Renal cortical epithelial cell (primary cell): ENCODE measurements at places on chromosomes 2 and 18.
A peak's percentile ranks its signal among the peaks of the same experiment; 100 is the strongest.

DNA sequence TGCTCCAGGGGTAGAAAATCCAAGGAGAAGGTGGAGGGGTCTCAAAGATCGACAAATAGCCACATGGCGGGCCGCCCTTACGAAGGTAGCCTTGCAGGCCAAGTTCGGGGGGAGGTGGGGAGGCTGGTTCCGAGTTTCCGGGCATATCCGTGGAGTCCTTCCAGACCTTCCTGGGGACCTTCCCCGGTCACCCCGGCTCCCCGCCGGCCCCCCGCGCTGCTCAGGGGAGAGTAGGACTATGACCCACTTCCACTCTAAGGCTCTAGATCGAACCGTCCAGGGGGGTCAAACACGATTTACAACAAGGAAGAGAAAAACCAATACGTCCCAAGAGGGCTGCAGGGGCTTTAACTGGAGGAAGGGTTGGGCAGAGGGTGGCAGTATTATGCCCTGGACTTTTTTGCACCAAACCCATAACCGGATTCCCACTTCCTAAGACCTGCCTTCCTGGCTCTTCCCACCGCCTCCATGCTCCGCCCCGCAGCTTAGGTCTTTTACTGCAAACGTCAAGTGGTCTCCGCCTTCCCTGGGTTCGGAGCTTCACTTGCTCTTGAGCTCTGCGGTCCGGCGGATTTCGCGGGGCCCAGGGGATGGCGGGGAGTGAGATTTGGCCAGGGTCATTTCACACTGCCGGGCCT is 779 bp upstream of the LYPD6 start:
- DNase-seq: peak; percentile 73

DNA sequence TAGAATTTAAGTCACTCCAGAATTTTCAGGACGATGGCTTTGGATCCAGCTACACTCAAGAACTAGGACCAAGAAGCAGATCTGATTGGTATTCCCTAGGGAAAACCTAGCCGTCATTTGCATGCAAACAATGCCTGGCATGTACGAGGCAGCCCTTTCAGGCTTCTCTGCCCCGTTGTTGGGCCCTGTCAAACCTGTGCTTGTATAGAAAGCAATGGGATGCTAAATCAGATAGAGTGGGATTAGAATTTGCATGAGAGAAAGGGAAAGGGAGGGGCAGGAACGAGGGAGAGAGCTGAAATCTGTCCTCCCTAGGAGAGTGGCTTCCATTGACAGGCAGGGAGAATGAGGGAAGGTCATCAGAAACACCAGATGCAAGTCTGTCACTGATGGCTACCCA is 28.6 kb downstream of the ARID5A start:
- no peak for DNase-seq

- no peak for DNase-seq
Observed at GRCh38 chr18:3186678-3187658, 32.8 kb downstream of the MYOM1 start.

DNA sequence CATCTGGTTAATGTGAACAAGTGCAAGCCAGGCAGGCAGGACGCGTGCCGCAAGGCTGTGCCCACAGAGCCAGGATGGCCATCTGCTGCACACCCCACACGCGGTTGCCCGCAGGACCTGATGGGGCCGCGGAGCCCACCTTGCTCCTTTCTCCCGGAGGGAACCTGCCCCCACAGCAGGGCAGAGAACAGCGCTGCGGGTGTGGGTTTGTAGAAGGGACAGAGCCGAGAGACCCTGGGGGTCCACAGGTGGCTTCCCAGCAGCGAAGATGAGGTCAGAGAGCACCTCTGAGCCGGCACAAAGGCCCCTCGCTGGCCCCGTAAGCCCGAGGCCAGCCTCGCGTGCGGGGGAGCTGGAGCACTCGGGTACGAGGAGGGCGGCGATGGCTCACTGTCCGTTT is 460.8 kb upstream of the SALL3 start:
- no peak for DNase-seq

GRCh38 chr2:235513984-235514626 is 20.3 kb downstream of the AGAP1 start:
- no peak for DNase-seq

- DNase-seq: no peak
Observed at GRCh38 chr2:43675646-43676321, 445 bp downstream of the C1GALT1C1L start.

DNA sequence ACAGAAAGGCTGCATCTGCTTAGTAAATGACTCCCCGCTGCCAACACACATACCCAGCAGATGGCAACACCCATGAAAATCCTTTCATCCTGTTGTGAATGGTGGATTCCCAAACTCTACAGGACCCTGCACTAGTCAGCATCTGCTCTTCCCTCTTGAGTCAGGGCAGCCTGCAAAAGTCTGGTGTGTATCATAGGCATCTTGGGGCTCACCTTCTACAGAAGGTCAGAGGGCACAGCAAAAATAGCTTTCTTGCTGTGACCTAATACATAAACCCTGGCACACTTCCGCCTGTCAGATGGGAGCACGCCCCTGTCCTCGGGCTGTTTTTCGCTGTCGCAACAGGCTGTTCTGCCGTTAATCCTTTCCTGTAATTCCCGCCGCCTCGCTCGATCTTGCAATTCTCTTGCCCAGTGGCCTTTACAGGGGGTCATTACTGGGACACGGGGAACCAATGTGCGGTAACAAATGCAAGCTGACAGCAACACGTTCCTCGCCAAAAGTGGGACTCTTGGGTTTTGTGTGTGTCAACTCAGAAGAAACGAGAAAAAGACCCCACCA is 19.9 kb upstream of the SCYGR1 start:
- peak; percentile 38 for DNase-seq

- DNase-seq: no peak
Observed at GRCh38 chr2:219844401-219845091, 217.1 kb downstream of the SLC4A3 start.

- no peak for DNase-seq
Observed at GRCh38 chr2:2000724-2001061, 256.4 kb upstream of the PXDN start.

- DNase-seq: no peak
Observed at GRCh38 chr2:176132205-176133171, 3.0 kb downstream of the HOXD8 start.

GRCh38 chr2:186554429-186554828 is 35.4 kb upstream of the ITGAV start:
- no peak for DNase-seq
